ENCODE measurements at places on chromosomes 11 and 22.

GRCh38 chr11:110829873-110830272 is 117.6 kb upstream of the ARHGAP20 start:
- DNase-seq, result no peak

GRCh38 chr11:5297721-5298323 is 3.9 kb downstream of the OR51B4 start:
- no peak for DNase-seq

- DNase-seq, result no peak
Observed at GRCh38 chr11:63998558-63999348, 12.5 kb downstream of the OTUB1 start.

- DNase-seq, result no peak
Observed at GRCh38 chr22:46036558-46037408, 59.8 kb upstream of the WNT7B start.

GRCh38 chr22:27754247-27754887 is 47.2 kb downstream of the MN1 start:
- no peak for DNase-seq

- DNase-seq, result no peak
Observed at GRCh38 chr11:111569476-111569875, 29.0 kb downstream of the LAYN start.

- no peak for DNase-seq
Observed at GRCh38 chr22:23169043-23169406, 11.3 kb upstream of the BCR start.

DNA sequence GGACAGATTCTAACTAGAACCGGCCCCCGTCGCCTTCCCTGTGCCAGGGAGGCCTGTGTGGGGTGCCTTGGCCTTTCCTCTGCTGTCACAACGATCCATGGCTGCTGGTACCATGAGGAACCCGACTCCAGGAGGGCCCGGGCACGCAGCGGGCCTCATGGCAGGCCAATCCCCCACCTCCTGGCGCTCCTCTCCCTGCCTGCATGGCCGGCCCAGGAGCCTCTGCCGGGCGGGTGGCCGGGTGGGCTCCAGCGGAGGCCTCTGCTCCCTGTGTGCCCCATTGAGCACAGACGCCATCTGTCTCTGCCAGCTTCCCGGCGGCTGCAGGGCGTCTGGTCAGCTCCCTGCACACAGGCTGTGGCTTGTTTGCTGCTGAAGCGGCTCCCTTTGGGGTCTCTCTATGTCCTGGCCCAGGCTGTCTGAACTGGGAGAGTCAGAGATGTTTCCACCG is 86.5 kb downstream of the MYEOV start:
- no peak for DNase-seq

DNA sequence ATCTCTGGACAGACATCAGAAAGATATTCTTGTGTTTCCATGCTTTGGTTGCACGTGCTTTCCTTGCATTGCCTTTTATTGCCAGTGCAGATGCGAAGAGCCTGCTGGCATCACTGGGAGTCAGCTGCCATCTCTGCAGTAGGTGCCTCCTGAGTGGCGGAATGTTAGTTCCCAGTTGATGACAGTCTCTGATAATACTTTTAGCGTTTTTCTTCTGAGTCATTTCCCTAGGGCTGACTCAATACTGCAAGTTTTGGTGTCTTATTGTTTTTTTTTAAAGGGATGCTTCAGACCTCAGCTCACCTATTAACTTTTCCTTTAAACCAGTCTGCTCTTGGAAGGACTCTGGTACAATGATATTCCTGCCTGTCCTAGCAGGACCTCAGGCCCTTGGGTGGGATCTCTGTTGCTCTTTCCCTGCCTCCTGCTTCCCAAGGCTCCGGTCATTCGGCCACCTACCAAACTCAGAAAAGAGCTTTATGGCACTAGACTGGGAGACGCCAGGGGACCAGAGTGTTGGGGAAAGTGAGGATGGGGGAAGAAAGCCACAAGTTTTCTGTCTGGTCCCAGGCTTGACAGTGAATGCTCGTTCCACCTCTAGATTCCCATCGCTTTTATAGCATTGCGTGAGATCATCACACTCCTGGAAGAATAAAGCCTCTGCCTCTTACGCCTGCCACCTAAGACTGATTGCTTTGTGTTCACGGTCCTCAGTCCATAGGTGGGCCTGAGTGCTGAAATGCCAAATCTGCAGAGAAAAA is 308.7 kb downstream of the DDX10 start:
- no peak for DNase-seq

DNA sequence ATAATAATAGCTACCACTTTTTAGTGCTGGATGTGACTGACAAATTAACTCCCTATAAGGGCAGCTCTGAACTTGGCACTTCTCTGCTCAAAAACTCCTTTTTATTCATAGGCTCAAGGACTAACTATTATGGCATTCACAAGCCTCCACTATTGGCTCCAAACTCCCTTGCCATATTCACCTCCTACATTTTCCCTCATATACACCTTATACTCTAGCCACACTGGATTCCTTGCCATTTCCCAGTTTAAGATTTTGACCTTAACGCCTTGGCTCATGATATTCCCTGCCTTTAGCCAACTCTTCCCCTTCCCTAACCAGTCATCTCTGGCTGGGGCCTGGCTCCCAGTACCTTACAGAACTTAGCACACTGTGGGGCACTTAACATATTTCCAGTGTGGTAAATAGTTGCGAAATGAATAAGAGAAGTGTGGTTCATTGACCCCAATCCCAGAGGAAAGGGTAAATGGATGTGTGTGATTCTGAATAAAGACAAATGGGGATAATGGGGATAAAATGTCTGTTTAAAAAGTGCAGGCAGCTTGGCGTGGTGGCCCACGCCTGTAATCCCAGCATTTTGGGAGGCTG is 40.0 kb upstream of the SORL1 start:
- DNase-seq, result no peak

DNA sequence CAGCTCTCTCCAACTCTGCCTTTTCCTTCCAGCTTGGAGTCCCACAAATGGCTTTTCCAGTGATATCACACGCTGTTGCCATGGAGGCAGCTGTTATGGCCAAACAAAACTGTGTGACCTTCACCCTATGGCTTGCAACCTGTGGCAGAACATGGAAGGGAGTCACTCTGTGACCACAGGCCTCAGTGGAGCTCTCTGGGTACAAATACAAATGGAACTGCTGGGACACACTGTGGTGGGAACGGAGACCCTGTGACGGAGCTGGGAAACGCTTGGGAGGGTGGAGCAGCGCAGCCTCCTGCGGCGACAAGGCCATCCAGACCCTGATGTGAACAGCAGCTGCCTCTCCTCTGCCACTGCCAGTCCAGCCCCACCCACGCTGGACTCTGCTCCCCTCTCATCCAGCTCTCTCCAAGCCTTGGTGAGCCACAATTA is 162.5 kb downstream of the ETS1 start:
- peak; percentile 29 for DNase-seq

GRCh38 chr11:70251659-70252321 is 18.7 kb upstream of the PPFIA1 start:
- no peak for DNase-seq

DNA sequence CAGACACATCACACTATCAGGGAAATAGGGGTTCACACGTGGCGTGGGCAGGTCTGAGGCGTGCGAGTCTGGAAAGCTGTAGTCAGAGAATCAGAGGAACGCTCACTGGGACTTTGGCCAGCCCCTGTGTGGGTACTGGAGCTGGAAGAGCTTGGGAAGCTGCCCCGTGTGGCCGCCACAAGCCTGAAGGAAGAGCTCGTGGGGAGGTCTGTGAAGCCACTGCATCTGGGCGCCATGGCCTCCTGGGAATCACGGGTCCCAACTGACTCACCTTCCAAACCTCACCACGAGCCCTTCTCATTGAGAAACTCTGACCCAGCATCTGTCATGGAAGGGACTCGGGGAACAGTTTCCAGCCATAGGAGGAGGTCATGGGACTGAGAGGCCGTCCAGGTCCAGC is 5.9 kb upstream of the MRGPRF start:
- DNase-seq, result no peak

GRCh38 chr22:27992294-27993165 is 73.5 kb upstream of the PITPNB start:
- DNase-seq, result no peak

DNA sequence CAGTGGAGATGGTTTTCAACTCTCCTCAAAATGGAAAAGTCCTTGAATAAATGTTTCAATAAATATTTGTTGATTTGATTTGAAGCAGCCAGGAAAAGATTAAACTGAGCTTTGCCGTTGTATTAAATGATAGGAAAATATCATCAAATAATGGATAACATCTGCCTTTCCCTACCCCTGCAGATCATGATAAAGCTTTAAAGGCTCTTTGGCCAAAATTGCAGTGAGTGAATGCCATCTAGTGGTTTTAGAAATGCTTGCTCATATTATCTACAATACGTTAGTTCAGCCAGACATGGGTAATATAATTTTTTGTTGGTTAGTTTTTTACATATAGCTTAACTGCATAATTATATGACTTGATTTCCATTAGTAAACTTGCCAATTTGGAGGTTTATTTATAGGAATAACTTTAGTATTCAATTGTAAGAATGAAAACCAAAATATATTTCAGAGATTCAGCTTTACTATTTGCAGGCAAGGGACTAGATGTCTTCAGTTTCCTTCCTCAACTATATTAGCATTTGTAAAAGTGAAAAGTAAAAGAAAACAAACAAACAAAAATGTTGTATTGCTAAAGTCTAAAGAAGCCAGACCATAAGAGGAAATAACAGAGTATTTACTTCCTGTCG is 159.2 kb downstream of the MSANTD4 start:
- DNase-seq, result peak; percentile 88

DNA sequence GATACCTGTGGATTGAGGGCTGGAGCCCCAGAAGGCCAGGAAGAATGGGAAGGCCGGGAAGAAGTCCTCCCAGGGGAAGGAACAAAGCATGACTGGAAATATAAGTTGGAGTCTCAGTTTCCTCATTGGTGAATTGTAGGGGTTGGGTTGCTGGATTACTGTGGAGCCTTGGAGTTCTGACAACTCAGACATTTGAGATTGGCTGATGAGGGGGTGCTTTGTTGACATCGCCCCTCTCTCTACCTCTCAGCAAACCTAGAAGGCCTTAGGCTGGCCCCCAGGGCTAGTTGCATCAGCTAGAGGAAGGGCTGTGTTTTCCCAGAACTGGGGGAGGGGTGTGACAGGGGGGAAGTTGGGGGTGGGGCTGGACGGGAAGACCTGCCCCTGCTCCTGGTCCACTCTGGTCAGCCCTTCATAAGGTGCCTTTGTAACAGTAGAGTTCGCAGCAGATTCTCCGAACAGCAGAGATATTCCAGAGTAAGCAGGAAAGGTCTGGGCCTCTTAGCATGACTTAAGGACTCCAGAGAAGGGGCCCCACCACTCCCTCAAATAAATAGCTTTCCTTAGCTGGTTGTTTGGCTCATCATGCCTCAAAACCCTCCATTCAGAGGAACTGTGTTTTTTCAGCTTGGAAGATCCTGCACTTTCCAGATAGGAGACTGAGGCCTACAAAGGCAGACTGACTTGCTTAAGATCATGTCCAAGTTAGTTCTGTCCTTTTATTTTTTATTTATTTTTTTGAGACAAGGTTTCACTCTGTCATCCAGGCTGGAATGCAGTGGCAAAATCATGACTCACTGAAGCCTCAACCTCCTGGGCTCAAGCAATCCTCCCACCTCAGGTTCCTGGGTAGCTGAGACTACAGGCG is 12.5 kb upstream of the THRSP start:
- no peak for DNase-seq

DNA sequence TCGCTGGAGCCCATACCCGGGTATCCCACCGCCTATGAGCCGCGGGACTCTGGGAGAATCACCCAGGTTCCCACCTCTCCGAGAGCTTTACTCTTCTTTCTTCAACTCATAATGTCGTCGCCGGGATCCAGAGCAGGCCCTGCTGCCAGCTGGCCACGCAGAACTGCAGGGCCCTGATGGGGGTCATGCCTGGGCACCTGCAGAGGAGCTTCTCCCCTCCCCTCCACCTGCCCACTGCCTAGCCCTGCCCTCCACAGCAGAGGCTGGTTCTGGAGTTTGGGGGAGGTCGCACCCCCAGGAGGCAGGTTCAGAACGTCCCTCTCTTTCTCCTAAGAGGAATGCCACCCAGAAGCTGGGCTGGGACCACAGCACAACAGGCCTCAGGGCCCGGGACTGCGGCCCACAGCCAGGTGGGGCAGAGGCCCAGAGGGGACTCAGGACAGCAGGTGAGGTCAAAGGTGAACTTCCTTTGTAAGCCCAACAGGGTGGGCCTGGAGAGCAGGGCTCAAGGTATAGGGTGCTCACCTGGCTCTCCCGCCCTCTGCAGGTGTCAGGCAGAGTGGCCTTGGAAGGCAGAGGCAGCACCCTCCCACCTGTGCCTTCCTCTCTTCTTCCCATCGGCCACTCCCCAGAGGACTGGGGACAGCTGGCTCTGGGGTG is 1.9 kb downstream of the SLC25A45 start:
- peak; percentile 22 for DNase-seq

GRCh38 chr11:119157063-119157462 is 8.2 kb downstream of the ABCG4 start:
- no peak for DNase-seq

- DNase-seq, result no peak
Observed at GRCh38 chr22:18108187-18108586, 2.4 kb upstream of the TUBA8 start.

- DNase-seq, result peak; percentile 56
Observed at GRCh38 chr22:41596776-41597634, 7.4 kb upstream of the PMM1 start.

DNA sequence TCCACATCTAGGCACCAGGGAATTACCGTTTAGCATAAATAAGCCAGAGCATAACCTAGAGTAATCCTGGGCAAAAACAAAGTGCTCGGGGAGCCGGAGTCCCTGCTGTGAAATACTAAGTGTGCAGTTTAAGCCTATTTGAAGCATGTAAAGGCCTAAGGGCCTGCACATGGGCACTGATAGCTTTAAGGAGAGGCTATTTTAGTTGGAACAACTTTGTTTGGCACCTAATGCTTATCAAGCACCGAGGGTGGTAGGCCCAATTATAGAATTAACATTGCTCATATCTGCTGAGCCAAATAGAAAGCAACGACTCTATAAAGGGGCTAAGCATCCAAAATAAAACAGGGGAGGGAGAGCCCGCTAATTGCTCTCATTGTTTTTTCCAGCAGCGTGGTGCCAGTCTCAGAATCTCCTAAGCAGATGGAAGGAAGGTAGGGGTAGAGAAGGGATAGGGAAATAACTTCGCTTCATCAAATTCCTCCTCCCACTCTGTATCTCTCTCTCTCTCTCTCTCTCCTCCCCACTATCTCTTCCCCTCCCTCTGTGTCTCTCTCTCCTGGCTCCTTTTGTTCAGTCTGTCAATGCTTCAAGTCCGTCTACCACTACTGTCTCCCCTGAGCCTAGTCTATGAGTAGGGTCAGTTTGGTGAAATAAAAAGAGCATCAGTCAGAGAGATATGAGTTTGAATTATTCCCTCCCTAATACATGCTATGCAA is 292.8 kb downstream of the NXPE2 start:
- no peak for DNase-seq

GRCh38 chr22:28923826-28924732 is 40.7 kb downstream of the ZNRF3 start:
- peak; percentile 54 for DNase-seq

DNA sequence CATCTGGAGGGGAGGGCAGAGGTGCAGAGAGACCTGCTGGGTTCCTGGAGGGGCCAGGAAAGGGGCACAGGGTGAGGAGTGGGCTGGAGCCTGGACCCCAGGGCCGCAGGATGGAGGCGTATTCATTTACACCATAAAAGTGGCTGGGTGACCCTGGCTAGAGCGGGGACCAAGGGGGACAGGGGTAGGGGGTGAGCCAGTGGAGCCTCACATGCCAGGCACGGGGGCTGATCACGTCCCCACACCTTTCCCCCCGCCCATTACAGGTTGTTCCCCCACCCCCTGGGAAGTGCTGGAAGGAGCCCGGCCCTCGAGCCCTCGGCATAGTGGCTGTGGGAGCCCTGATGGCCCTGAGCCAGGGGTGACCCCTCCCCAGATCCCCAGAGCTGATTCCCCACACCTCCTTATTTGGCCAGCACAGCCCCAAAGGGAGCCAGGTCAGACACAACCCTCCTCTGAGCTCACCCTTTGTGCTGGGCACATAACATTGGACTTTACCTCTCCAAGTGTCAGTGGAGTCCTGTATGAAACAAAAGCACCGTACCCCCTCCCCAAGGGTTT is 781 bp downstream of the TCIRG1 start:
- no peak for DNase-seq
